GM23338 (cell line): ENCODE measurements at places on chromosomes 3 and 15. TPM values are rescaled to one million over a fixed set of nuclear protein-coding genes. Genes with fewer than 3 reads are reported as not detected.

DNA sequence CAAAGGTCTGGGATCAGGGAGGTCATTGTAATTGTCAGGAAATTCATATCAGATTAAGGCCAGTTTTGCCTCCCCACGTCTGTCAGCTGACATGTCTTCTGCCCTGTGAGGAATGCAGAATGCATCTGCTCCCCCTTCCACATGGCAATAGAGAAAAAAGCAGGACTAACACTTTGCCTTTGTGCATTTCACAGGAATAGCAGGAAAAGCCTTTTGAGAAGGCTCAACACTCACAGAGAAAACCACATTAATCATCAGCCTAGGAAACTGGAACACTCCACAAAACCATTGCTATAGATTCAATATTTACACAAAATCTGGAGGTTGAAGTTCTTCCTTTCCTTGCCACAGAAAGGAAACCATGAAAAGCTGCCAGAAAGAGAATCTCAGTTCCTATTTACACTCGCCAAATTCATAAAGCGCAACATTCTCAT lies 165.2 kb upstream of the HES1 start:
- no peak for DNase-seq

- peak; percentile 63 for DNase-seq
Measured at GRCh38 chr15:28094732-28095521, 4.2 kb downstream of the OCA2 start.

- DNase-seq = peak; percentile 56
Measured at GRCh38 chr15:85164841-85165466, 183.3 kb downstream of the PDE8A start.

GRCh38 chr3:72426618-72427397 lies 421.4 kb downstream of the SHQ1 start:
- no peak for DNase-seq

DNA sequence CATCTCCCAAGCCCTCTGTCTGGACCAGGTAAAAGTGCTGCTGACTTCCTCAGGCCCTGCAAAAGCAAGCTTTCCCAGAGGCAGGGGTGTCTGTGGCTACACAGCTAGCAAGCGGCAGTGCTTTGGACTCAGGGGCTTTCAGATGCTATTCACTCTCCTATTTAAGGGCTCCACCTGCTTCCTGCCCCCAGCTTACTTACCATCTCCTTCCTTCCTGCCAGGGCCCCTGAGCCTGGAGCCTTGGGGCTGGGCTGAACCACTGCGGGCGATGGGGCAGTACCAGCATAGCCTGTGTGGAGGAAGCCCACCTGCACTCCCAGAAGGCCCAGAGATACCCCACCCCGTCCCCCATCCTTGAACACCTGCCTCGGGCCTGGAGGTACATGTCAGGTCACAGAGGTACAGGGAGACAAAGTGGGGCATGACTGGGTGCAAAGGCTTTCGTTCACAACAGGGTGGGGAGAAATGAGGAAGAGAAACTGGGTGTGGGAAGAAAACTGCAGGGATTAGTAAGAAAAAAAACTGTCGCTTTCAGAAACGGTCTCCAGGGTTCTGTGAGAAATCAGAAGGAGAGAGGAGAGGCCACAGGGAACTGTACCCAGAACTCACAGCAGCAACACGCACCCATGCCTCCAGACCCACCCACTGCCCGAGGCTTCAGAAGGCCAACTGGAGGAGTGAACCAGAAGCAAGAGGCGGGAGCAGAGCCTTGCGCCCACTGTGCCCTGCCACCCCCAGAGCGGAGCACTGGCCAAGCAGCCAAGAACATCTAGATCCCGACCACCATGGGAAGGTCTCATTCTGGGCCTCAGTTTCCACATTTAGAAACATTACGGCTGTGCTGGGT lies 49.5 kb downstream of the CCDC12 start:
- no peak for DNase-seq

GRCh38 chr3:18111796-18112232 lies 313.3 kb downstream of the SATB1 start:
- DNase-seq = peak; percentile 21

DNA sequence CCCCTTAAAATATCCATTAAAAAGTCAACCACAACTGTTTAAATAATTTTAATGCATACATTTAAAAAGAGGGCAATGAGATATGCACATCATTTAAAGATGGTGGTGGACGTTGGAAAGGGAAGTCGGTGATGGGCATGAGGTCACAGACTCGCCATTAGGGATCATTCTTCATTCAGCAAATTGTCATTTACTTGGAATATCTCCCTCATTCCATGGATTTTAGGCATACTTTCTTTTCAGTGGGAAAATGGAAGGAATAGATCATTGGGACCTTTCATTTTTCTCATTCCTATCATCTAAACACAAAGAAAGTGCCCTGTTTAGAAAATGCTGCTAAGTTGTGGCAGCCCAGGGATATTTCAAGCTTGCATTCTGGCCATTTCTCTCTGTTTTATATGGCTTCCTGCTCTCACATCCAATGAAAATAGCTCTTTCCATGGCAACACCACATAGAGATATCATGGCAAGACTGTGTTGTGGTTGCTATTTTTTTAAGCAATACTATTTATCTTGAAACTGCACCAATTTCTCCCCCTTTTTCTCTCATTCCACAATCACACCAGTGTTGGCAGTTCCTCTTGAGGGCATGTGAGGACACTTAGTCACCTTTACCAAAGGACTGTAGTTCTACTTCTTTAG lies 40.7 kb upstream of the LMCD1 start:
- DNase-seq = no peak

GRCh38 chr3:12946251-12946648 lies 104.9 kb upstream of the RPL32 start:
- no peak for DNase-seq

EFHB gene
- 0.68 and 1.4 TPM in 2 replicates for polyA plus RNA-seq

UBA7 gene
- polyA plus RNA-seq = 0.40 and 0.50 TPM in 2 replicates

EFCC1 gene
- 0.10 TPM in 1 of 2 replicates, not detected in the other for polyA plus RNA-seq

GRCh38 chr3:99620077-99620767 lies 18.2 kb upstream of the COL8A1 start:
- DNase-seq = peak; percentile 52

GRCh38 chr15:40789119-40789518 lies 17.8 kb upstream of the ZFYVE19 start:
- peak; percentile 28 for DNase-seq

METTL6 gene
- 11.6 and 15.1 TPM in 2 replicates for polyA plus RNA-seq

CSPG4 gene
- polyA plus RNA-seq = 0.27 and 0.33 TPM in 2 replicates

CCR9 gene
- not detected in 2 replicates for polyA plus RNA-seq

FAM3D gene
- 0.26 TPM in 1 of 2 replicates, not detected in the other for polyA plus RNA-seq

GOLGA6D gene
- 0.71 and 0.99 TPM in 2 replicates for polyA plus RNA-seq

CKMT1B gene
- polyA plus RNA-seq = 36.8 and 41.2 TPM in 2 replicates

GOLGA8M gene
- not detected in 2 replicates for polyA plus RNA-seq

DGKG gene
- polyA plus RNA-seq = 0.17 and 0.31 TPM in 2 replicates

GRCh38 chr15:69997813-69998212 lies 99.9 kb downstream of the TLE3 start:
- DNase-seq = no peak

DNA sequence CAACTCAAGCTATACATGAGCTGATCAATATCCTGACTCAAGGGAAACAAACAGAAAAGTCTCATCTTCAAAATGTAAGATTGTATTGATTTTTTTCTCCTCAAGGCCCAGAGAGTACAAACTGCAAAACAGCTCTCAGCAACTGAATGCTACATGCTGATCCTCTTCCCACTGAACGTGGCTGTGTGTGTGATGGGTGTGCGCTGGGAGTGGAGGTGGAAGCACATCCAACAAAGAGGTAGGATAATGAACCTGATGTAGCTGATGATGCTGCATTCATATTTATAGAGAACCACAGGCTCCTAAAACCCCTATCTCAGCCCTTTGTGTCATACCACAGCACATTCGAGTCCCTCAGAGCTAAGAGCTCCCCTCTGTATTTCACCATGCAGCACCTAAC lies 56.8 kb downstream of the GABRB3 start:
- DNase-seq = no peak

SEC22A gene
- polyA plus RNA-seq = 5.3 and 11.2 TPM in 2 replicates

- no peak for DNase-seq
Measured at GRCh38 chr3:153094386-153094785, 67.6 kb upstream of the RAP2B start.

DNA sequence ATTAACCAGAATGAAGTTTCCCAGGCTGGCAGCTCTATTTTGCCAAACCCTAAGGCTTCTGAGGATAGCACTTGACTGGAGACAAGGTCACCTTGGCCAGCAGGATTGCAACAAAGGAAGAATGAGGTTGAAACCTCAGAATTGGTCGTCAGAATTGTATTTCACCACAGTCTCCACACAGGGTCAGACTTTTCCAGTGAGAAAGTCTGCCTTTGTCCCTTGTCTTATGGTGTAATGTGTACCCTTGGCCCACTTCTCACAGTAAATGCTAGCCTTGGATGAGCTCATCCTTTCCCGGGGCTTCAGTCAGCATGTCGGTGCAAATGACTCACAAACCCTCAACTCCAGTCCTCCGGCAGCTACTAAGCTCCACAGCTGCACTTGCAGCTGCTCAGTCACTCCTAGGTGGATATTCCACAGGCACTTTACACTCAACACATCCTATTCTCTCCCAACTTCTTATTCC lies 19.7 kb downstream of the SSR3 start:
- DNase-seq = peak; percentile 39

- DNase-seq = peak; percentile 61
Measured at GRCh38 chr15:66564136-66565041, 1.4 kb downstream of the LCTL start.

DNA sequence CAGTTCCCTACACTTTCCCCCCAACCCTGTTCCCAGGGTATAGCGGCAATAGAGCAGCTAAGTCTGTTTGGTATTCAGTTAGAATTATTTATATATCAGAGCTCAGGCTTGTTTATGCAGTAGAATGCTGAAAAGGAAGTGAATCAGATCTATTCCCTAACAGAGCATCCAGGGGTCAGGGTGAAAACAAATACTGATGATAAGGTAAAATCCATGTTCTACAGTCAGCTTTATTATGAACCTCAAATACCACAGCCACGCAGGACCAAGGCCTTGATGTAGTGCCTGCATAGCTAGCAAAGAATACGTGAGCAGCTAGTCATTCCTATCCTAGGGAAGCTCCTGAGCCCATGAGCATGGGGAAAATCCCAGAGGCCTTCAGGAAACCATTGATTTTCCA lies 229.7 kb upstream of the ICE2 start:
- no peak for DNase-seq

TICRR gene
- polyA plus RNA-seq = 10.9 and 11.2 TPM in 2 replicates

DNA sequence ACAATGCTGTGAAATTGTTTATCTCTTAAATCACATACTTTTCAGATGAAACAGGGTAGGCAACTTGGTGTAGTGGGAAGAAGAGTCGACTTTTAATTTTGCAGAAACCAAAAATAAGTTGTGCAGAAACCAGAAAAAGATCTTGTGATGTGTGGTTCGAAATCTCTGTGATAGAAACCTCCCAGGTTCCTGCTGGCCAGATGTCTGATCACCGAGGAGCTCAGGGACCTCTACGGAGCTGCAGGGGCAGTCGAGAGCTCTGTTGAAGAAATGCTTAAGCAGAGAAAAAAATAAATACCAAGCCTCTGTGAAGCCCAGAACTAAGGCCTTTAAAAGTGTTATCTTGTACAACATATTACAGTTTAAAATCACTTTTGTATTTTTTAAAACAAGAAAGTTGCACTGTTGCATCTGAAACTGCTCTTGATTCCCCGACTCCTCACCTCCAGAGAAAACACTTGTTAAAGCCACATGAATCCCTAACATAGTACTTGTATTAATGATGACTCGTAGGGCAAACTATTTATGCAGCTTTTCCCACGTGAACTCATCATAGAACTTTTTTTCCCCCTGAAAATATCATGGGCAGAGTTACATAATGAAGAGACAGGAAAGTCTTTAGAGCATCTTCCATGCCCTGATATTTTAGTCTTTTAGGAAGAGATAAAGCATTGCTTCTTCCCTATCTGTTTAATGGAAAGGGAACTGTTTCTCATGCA lies 51.3 kb downstream of the CCK start:
- DNase-seq = no peak

DNA sequence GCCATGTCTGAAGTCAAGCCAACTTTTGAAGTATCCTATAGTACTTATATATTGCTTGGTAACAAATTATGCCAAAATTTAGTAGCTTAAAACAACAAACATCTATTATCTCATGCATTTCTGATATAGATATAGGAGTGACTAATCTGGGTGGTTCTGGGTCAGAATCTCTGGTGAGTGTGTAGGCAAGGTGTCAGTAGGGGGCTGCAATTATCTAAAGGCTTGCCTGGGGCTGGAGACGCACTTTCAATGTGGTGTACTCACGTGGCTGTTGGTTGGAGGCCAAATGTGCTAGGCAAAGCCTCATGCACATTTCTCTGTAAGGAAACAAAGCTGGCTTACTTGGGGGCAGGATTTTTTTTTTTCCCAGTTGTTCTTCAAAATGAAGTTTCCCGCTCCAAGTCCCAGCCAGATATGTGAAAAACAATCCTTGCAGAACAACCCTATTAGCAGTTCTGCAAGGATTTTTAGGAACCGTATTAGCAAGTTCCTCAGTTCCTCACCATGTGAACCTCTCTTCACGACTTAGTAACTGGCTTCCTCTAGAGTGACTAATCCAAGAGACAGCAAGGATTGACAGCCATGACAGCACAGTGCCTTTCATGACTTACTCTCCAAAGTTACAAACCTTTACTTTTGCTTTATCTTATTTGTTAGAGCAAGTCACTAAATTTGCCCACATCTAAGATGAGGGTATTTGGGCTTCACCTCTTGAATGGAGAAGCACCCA lies 25.8 kb downstream of the GREM1 start:
- DNase-seq = no peak

ZPLD1 gene
- polyA plus RNA-seq = not detected in 2 replicates

GRCh38 chr15:33069161-33069560 lies 125.4 kb downstream of the FMN1 start:
- DNase-seq = no peak

GRCh38 chr3:173902871-173903270 lies 505.3 kb downstream of the NLGN1 start:
- DNase-seq = no peak

DNA sequence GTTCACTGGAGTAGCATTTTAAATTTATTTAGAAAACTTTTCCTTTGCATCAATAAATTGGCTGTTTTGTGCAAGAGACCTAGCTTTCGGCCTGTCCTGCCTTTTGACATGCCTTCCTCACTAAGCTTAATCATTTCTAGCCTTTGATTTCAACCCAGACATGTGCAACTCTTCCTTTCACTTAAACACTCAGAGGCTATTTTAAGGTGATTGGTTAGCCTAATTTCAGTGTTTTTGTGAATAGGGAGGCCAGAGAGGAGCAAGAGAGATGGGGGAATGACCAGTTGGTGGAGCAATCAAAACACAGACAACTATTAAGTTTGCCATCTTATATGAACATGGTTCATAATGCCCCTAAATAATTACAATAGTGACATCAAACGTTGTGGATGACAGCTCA lies 333.4 kb downstream of the SLC9A9 start:
- DNase-seq = no peak

DNA sequence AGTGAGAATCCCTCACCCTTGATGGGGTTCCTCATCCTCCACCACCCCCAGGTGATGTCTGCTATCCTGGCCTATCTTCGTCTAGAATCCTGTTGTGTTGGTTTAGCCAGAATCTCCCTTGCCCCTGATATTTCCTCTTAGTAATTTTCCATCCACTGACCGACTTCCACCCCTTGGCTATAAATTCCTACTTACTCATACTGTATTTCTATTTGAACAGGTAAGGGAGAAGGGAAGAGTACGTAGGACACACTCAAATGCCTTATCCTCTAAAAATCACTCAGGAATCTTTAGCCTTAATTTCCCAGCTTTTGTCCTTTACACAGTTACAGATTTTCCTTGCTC lies 678 bp upstream of the TFG start:
- no peak for DNase-seq

CCR2 gene
- polyA plus RNA-seq = not detected in 2 replicates

GRCh38 chr3:73404435-73404834 lies 220.3 kb downstream of the PDZRN3 start:
- DNase-seq = peak; percentile 30

- peak; percentile 30 for DNase-seq
Measured at GRCh38 chr15:72057548-72058091, 60.3 kb downstream of the MYO9A start.

ZCWPW2 gene
- polyA plus RNA-seq = 0.55 and 0.78 TPM in 2 replicates
